ENCODE measurements at places on chromosomes 6 and 20.

DNA sequence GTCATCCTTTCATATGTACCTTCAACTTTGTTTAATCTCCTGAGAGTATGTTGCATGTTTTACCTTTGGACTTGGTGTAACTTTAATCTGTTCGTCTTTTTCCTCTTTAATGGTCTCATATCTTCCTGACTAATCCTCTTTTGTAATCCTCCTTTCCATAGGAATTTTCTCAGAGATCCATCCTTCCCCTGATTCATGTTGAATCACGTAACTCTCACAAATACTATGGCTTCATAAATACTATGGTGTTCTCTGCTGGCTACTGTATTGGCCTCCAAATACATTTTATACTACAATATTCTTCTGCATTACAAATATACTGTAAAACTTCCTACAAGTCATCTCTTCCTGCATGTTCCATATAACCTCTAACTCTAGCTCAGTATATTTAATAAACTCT lies 317.7 kb upstream of the ADGRB3 start:
- no peak for DNase-seq

DNA sequence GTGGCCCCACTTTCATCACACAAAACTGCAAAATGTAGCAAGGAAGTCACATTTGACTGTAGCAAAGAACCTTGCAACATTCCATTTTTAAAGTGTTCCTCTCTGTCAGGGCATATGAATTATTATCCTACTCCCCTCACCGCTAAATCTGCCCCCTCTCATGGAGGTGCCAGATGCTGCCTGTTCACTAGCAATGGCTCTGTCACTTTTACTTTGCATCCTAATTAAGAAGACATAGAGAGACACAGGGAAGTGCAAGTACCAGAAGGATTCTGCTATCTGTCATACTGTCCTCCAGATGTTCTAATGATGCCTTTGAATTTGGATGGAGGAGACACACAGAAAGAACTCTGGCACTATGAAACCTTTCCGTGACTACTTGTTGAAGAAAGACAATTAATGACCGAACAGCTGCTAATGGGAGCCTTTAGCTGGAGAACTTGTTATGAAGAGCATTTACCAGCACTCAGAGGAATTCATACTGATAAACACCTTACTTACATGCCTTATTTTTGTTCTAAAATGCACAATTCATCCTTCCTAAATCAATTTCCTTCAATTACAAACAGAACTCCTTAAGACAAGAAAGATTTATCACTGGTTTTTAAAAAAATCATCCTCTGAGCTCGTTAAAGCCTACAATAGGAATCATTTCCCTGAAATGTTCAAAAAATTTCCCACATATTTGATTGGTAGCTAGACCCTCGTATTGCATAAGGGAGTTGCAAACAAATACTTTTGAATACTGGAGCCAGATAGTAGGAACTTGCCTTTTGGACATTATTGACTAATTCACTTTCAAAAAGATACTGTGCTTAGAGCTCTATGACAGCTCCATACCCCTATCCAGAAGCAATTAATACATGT lies 292.6 kb downstream of the UBE3D start:
- no peak for DNase-seq

DNA sequence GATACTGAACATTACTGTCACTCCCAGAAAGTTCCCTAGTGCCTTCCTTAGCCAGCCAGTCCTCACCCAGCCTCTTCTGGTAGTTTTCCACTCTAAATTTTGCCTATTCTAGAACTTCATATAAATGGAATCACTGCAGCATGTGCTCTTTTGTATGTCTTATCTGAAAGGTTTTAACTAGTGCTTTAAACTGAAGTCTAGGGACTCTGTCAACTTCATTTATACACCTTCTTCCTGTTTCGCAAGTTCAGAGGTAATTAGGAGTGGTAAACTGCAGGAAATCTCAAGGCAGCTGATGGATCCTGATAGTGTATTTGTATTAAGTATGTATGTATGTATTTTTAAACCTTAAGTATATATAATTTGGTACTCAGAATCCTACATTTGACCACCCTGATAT lies 94.3 kb downstream of the TCP11 start:
- no peak for DNase-seq

- no peak for DNase-seq
Measured at GRCh38 chr6:154304191-154304590, 52.4 kb downstream of the IPCEF1 start.

- no peak for DNase-seq
Measured at GRCh38 chr6:27791182-27791943, 120.8 kb downstream of the OR2B2 start.

GRCh38 chr6:83378621-83379388 lies 52.0 kb downstream of the ME1 start:
- DNase-seq = no peak

DNA sequence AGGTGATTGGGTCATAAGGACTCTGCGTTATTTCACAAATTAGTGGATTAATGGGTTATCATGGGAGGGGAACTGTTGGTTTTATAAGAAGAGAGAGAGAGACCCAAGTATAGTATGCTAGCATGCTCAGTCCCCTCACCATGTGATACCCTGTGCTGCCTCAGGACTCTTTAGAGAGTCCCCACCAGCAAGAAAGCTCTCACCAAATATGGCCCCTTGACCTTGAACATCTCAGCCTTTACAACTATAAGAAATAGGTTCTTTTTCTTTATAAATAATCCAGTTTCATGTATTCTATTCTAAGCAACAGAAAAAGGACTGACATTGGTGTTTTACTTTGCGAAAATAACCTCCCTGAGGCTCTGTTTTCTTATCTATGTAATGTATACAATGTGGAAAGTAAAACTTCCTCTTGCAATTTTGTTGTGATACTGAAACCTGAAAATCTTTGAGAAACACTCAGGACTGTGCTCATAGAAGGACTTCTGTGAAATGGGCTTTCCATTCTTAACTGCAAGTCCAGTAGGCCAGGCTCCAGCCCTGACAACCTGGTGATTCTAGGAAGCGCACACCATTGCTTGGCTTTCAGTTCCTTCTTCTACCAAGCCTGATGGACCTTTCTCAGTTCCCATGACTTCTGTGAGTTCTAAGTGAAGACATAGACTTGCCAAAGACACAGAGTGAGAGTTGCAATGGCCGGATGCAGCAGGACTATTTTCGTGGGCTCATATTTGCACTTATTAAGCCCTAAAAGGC lies 21.9 kb downstream of the SIRPD start:
- DNase-seq = no peak

DNA sequence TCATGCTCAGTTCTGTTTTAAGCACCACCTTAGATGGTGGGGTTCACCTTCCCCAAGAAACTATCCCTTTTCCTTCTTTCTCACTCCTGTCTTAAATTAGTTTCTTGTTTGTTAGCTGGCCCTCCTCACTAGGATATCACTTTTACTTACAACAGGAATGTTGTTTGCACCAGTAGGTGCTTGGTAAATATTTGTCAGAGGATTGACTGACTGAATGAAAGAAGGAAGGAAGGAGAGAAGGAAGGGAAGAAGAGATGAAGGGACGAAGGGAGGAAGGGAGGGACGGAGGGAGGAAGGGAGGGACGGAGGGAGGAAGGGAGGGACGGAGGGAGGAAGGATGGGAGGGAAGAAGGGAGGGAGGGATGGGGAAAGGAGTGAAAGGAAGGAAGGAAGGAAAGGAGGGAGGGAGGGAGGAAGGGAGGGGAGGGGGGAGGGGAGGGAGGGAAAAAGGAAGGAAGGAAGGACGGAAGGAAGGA lies 505 bp upstream of the KCNK15 start:
- no peak for DNase-seq

GRCh38 chr20:17369506-17369905 lies 142.7 kb downstream of the PCSK2 start:
- DNase-seq = no peak

DNA sequence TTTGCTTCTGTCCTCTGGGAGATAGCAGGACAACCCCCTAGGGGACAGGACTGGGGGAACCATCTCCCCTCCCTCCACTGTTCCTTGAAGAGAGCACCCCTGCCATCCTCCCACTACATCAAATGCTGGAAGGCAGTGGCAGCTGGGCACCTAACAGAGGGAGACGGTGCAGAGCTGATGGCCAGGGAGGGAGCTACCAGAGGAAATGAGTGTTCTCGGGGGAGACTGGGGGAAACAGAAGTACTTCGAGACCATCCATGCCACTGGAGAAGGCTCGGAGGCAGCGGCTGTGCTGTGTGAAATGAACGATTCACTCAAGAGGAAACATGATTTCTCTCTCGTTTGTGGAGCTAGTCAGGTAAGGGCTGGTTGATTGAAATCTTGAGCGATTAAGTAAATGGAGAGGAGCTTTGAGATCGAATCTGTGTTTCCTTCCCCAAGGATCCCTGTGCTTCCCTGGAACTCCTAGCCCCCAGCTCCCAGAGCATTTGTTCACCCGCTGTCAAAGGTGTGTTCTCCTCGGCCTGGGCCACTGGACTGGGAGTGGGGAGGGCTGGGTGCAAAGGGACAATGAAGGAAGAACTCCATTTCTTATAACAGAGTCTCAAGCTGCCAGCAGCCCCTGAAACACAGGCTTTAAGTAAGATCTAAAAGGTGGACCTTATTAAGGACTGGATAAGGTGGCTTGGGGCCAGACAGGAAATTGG lies 261.3 kb upstream of the MOCS1 start:
- DNase-seq = no peak

DNA sequence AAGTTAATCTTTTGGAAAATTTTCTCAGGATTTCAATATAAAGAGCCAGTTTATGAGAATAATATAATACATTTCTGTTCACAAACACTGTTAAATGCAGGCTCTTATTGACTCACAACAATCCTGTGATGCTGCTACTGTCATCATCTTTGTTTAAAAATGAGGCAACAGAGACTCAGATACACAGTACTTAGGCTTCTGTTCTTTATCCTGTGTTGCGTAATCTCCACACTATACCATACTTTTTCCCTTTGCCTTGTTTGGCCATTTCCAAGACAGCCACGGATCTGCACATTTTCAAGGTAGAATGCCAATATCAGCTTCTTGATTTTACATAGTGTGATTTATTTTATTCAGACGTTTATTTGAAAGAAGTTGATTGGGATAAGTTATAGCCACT lies 699.0 kb upstream of the CITED2 start:
- DNase-seq = no peak

- no peak for DNase-seq
Measured at GRCh38 chr6:17865798-17866725, 121.4 kb downstream of the KIF13A start.

DNA sequence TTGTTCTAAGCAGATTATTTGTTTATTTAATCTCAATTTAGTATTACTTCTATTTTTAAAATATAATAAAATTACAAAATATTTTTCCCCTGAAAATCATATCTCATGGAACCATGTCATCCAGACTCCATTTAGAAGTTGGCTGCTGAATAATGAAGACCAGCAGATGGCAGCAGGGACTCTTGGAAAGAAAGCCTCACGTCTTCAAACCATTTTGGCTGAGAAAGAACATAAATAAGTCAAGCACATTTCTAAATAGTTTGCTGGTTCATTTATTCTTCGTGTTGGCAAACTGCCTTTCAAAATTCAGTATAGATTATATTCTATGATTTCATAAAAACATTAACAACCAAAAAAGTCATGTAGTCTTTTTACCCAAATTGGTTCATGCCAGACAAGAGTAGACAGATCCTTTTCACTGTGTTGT lies 71.7 kb downstream of the RCAN2 start:
- DNase-seq = no peak

DNA sequence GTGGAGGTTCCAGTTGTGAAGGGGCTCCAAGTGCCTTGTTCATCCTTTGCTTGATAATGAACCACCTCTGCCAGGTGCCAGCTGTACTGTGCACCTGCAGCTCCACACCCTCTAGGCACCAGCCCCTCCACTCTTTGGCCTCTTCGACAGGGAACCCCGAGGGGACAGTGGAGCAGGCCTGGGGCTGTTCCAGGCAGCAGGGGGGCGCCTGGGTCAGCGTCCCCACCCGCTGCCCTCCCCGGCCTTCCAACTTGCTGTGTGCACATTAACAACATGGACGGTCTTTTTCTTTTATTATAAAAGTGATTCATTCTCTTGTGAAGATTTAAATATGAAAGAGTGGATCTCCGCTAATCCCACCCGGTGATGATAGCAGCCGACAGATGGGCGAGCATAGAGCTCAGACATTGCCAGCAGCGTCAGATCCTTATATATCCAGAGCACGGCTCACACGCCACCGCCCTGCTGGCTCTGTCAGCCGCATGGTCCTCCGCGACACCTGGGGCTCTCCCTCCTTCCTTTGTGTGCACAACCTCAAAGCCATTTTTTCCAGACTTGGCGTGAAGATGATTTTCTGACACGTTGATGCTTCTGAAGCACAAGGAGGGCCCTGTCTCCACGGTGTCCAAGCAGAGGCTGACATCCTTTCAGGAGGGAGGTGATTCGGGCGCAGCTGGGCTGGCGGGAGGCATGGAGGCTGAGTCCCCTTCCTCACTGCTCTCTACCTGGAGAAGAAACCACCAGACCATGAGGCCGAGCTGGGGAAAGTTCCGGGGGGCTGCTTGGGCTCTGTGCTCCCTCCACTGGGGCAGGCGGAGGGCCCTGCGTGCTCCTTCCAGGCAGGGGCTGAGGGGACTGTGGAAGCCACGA lies 22.2 kb upstream of the MRGBP start:
- DNase-seq = no peak

GRCh38 chr20:37822141-37822601 lies 80.8 kb upstream of the VSTM2L start:
- no peak for DNase-seq

- no peak for DNase-seq
Measured at GRCh38 chr6:36353411-36353915, 16.8 kb upstream of the BNIP5 start.

- no peak for DNase-seq
Measured at GRCh38 chr6:104201557-104201956, 658.2 kb downstream of the HACE1 start.

- no peak for DNase-seq
Measured at GRCh38 chr6:169555971-169556617, 145.7 kb downstream of the WDR27 start.

- no peak for DNase-seq
Measured at GRCh38 chr20:20303742-20304141, 64.2 kb upstream of the INSM1 start.

DNA sequence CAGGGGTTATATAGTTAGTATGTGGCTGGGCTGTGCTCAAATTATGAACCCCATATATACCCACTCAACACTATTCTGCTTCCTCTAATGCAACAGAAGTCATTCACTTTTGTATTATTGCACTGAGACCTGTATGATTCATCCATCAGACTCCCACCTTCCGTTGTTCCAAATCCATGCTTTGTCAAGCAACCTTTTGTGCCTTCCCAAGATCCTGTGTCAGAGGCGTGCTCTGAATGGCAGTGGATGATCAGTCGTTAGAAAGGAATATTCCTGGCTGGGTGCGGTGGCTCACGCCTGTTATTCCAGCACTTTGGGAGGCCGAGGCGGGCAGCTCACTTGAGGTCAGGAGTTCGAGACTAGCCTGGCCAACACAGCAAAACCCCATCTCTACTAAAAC lies 103.2 kb downstream of the SH3BGRL2 start:
- DNase-seq = no peak

DNA sequence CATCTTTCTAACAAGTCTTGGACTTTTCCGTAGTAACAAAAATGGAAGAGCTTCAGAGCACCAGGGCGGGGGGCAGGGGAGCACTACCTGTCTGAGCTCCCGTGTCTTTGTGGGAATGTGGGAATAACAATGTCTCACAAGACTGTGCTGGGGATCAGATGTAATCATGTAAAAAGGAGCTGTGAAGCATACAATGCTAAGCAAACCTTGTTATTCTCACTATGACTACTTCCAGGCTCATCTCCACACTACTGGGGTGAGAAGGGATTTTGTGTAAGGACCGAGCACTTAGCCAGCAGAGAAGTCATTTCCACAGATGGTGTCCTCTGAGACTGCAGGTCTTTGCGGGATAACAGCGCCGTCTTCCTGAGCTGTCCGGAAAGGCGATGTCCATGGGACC lies 27.1 kb downstream of the PRR18 start:
- no peak for DNase-seq

All from cortex of kidney (tissue), 1 donor.